ENCODE measurements at places on chromosomes 4 and X.

DNA sequence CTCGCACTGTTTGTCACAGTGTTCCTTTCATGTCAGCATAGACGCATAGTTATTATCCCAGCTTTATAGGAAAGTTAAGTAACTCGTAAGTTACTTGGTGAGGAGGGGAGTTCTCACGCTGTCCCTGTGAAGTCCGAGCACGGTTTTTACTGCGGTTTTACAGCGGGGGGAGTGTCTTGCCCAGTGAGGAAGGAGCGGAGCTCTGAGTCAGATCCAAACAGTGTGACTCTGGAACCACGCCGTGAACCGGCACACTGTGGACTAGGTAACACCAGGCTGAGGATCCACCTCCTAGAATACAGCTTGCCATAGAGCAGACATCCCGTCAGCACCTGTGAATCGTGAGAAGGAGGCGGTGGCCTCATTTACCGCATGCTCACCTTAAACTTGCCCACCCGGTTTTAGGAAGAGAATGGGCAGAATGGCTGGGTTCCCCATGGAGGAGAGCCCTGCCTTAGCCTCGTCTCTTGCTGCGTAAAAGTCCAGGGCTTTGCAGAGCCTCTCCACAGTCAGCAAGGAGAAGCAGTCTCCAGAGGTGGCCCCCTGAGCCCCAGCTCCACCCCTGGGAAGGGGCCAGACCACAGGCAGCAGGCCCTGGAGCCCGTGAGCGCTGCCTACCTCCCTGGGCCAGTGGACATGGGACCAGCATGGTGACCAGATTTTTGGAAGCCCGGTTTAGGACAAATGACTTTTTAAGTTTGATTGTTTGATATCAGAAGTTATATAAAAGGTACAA lies 40.2 kb upstream of the HGFAC start:
- no peak for DNase-seq

DNA sequence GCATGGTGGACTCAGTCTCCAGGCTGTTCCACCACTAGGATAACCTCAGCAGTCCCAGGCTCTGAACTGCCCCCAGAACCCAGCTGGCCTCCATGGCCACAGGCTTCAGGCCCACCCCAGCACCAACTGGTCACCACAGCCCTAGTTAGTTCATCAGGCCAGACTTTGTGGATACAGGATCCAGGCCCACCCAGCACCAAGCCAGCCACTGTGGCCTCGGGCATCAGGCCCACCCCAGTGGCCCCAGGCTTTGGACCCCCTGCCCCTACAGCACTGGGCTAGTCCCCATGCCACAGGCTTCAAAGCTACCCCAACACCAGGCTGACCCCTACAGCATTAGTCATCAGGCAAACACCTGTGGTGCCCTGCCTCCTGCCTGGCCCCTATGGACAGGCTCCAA lies 50.0 kb downstream of the ZCCHC13 start:
- DNase-seq = no peak

- no peak for DNase-seq
These were observed 346.6 kb upstream of the GNPDA2 start for GRCh38 chr4:45072981-45073380.

DNA sequence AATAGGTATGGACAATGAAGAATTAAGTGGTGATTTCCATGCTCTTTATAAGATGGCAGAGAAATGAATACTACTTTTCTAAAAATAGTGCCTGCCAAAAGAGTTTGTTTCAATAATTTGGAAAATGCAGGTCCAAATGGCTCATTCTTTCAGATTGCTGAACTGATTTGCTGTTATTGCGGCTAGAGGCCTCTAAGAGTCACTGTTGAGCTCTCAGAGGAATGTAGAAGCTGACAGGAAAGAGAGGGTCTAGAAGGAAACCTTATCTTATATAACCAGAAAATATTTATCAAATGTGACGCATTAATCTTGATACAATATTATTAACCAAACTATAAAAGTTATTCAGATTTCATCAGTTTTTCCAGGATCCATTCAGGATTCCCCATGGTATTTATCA lies 65.7 kb upstream of the PAGE1 start:
- DNase-seq = no peak

GRCh38 chrX:31240982-31241381 lies 169.1 kb upstream of the FTHL17 start:
- DNase-seq = no peak

- peak; percentile 95 for DNase-seq
These were observed 49.9 kb downstream of the ELF4 start for GRCh38 chrX:130060122-130061069.

DNA sequence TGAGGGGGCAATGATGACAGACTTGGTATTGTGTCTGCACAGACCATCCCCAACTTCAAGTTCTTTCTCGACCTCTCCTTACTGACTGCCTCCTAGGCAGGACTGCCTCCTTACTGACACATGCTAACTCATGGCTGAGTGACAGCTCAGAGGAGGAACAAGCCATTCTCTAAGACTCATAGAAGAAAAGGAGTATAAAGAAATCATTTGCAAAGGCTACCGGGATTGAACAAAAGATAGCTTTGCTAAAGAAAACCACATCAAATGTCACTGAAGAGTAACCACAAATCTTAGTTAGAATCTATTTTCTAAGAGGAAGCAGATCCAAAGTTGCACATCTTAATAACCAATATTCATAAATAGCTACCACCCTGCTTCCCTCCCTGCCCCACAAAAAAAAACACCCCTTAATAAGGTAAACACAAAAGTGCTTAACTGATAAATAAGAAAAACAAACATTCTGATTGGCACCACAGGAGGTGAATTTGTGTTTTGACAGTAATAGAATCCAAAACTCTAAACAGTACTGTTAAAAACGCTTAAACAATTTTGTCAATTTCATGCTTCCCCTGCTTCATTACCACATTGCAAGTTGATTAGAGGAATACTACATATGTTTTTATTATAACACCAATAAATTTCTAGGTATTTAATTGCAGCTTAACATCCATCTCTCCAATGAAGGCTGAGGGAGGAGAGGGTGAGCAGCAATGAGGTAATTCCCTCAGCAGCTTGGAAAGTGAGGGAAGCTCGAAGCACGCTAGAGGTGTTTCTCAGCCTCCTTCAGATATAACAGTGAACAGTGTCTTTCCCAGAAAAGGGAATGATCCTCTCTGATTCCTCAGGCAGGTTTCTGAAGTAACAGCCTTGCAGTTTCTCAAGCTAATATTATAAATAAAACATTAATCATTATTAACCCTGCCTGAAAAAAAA lies 160.0 kb downstream of the HNRNPD start:
- DNase-seq = no peak

GRCh38 chrX:120238933-120239332 lies 11.7 kb upstream of the ZBTB33 start:
- no peak for DNase-seq

DNA sequence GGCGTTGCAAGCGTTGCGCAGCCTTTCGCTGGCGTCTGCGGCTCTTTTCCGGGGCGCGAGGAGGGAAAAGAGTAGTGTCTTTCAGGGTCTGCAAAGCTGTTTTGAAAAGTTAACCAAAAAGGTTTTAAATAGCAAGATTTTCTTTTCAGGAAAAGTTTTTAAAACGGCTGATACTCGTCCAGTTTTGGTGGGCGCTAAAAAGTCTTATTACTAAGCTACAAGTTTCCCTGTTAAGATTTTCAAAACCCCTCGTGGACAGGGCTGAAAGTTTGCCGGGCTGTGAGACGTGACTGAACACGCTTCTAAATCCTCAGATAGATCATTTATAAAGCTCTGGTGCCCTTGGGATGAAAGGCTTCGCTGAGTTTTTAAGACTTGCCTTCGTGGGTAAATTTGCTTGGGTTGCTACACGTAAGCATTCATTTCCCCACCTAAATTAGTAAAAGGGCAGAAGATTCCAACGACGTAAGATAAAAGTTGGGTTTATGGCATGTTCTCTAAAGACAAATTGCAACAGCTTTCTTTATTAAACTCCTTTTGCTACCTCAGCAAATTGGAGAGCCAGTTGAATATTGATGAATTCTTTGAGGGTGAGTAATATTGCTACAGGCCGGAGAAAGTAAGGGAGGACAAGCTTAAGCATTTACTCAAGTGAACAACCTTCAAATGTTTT lies 91.5 kb downstream of the HPRT1 start:
- DNase-seq = peak; percentile 32

- peak; percentile 7 for DNase-seq
These were observed 1025.0 kb upstream of the PCDH10 start for GRCh38 chr4:132123870-132124623.

DNA sequence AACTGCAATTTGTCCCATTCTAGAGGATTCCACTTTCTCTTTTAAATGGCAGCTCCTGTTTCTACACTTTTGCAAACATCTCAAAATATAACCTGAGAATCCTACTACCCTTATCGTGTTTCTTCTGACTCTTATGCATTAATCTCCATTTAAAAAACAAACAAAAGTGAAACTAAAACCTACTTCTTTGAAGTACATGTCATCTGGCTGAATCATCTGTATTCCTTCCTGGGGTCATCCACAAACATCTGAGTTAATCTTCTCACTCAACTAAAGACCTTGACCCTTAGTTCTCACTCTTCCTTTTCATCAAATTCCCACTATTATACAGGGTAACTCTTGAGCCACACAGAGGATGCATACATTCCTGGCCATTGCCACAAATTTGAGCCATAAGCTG lies 584.8 kb downstream of the PPARGC1A start:
- DNase-seq = no peak

- no peak for DNase-seq
These were observed 7.2 kb downstream of the SSR4 start for GRCh38 chrX:153801669-153802068.

DNA sequence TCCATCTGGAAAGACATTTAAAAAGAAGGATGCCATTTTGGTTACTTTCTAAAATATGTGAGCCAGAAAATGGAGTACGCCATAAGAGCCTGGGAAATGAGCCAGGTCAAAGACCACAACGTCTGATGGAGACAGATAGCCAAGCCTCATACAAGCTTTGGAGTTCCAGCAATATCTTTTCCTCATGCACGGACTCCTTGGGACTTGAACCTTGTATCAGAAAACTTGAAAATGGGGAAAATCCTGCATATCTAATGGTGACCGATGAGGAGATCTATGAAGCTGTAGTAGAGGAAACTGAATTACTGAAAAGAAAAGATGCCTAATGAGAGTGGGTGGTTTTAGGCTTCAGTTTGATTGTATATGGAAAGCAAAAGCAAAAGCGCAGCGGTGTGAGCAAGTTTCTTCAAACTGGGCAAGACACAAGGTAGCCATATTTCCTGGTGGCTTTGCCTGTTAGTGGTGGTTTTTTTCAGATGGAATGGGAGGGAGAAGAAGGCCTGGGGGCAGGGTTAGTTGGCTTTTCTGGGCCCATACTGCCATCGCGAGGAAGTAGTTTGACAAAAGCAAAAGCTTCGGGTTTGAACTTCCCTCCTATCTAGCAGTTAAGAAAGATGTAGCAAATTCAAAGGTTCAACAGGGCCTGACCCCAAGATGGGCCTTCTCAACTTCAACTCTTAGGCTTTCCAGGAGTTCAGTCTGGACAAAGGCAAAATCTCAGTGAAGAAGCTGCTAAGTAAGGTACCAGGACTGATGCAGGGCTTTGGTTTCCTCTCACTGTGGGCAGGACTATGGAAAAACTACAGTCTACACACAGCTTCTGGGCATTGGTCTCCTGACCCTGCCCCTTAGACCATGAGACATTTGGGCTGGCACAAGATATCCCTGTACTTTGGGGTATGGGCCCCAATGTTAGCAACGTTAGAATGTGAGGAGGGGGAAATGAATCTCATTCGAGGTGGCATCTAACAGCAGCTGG lies 210.0 kb upstream of the STK26 start:
- DNase-seq = peak; percentile 79

DNA sequence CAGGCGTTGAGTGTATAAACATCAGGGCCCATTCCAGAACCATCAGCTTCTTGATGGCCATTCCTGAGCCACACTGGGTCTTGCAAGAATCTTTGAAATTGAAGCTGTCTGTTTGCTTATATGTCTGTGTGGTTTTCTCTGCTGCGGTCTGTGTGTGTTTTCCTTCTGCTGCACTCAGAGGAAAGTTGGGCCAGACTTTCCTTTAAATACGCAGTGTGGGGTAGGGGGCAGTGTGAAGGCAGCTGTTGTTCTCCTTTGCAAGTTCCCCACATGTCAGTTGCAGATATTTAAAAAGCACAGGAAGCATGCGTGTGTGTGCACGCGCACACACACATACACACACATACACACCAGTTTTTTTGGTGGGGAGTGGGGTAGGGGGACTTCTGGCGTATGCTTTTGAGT lies 32.1 kb downstream of the CCKAR start:
- no peak for DNase-seq

GRCh38 chr4:108556588-108557200 lies 63.7 kb upstream of the RPL34 start:
- DNase-seq = no peak

GRCh38 chr4:170698334-170698733 lies 608.6 kb upstream of the AADAT start:
- no peak for DNase-seq

- DNase-seq = no peak
These were observed 298.4 kb downstream of the ARHGAP24 start for GRCh38 chr4:85773372-85773771.

- DNase-seq = no peak
These were observed 1056.6 kb downstream of the RAPGEF2 start for GRCh38 chr4:160159457-160159856.

GRCh38 chrX:69277369-69277990 lies 112.2 kb upstream of the PJA1 start:
- DNase-seq = no peak

GRCh38 chrX:6954836-6955235 lies 192.7 kb upstream of the STS start:
- DNase-seq = peak; percentile 73

- DNase-seq = no peak
These were observed 45.2 kb downstream of the CCDC158 start for GRCh38 chr4:76375703-76376102.

DNA sequence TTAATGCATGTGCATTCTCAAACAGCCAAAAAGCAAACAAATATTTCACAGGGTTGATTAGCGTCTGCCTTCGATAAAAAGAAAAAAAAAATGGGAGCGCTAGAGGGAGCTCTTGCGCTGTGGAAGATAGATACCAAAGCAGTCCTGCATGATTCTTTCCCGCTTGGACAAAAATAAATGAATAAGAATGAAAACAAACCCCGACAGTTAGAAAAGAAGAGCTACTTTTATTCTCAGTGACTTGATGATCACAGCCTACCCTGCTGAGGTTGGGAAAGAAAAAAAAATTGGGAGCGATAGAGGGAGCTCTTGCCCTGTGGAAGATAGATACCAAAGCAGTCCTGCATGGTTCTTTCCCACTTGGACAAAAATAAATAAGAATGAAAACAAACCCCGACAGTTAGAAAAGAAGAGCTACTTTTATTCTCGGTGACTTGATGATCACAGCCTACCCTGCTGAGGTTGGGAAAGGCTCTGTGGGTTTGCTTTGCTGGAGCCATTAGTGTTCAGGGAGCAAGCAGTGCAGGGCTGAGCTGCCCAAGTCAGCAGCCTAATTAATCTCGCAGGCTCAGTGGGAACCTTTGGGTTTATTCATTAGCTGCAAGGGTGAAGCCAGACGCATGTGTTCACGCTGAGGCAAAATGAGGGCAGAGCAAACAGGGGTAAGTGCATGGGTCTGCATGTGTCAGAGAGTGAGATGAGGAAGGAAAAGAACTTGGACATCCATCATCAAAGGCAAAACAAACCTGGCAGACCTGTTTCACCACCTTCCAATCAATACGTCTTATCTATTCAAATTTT lies 249.3 kb upstream of the PRKX start:
- peak; percentile 58 for DNase-seq
